ENCODE measurements at places on chromosomes 1 and 21.

- DNase-seq, result no peak
Measured at GRCh38 chr1:80624682-80625081, 1176.1 kb upstream of the ADGRL2 start.

DNA sequence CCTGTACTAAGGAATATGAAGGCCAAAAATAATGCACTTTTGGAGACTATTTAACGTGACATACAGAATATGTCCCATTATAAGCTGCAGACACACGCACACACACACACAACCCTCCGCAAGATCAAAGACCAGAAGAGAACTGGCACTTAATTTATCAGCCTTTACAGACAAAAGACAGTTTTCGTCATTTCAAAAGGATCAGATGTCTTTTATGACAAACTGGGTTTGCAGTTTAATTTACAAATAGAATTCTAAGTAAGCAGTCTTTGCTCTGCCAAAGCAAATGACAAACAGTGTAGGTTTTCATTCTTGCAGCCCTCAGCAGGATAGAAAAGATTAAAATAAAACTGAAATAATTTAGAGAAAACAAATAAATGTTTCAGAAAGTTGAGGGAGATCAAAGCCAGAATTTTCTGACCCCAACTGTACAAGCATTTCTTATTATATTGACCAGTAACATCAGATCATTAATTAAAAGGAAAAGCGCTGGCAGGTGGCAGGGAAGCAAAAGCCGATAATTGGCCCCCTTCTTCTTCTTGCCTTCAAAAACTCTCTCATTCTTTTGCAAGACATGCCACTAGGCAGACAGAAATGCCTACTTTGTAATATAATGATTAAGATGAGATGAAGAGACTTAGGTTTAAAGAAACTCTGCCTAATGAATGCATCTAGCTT lies 169.0 kb downstream of the DENND1B start:
- DNase-seq, result no peak

DNA sequence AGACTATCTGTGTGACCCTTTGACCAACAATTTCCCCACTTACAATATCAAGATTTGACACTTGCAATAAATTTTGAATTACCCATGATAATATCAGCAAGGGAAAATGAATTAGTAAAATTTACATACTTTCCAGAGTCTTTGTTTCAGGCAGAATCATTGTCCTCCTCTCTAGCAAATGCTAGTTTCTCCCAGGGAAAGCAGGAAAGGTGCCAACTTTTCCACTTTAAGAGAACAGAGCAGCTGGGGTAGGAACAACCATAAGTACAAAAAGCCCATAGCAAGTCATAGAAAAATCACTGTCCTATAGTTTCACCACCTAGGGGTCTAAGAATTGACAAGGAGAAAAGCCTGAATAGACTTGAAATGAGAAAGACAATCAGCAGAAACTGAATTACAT lies 67.1 kb upstream of the GUCA2B start:
- no peak for DNase-seq

GRCh38 chr21:29430576-29430975 lies 131.9 kb downstream of the BACH1 start:
- DNase-seq, result no peak

GRCh38 chr1:206666954-206667665 lies 17.6 kb upstream of the MAPKAPK2 start:
- DNase-seq, result no peak

DNA sequence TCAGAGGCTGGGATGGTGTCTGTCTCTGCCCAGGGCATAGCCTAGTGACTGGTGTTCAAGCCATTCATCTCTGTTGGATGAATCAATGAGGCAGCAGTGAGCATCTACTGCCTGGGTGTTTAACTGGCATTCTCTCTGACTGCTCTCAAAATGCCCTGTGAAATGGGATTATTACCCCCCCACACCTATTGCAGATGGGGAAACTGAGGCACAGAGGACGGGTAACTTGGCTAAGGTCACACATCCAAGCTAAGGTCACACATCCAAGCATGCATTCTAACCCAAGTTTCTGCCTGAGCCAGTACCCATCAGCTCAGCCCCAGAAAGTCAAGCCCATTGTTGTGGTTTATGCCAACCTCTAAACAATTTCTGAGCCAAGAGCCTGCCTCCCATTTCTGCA lies 5.0 kb downstream of the TTC39A start:
- no peak for DNase-seq

DNA sequence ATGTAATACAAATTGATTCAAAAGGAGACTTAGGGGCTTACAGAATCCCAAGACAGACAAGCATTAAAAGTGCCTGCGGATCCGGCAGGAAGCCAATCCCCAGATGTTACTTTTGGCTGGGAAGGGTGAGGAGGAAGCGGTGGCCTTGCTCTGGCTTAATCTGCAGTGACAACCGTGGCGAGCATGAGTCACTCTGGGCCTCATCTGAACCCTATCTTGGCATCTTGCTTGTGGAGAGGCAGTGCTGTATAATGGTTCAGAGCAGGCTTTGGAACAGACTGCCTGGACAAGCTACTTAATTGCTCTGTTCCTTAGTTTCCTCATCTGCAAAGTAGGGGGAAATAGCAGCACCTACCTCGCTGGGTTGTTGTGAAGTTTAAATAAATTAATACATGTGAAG lies 74.1 kb downstream of the XCL2 start:
- no peak for DNase-seq

DNA sequence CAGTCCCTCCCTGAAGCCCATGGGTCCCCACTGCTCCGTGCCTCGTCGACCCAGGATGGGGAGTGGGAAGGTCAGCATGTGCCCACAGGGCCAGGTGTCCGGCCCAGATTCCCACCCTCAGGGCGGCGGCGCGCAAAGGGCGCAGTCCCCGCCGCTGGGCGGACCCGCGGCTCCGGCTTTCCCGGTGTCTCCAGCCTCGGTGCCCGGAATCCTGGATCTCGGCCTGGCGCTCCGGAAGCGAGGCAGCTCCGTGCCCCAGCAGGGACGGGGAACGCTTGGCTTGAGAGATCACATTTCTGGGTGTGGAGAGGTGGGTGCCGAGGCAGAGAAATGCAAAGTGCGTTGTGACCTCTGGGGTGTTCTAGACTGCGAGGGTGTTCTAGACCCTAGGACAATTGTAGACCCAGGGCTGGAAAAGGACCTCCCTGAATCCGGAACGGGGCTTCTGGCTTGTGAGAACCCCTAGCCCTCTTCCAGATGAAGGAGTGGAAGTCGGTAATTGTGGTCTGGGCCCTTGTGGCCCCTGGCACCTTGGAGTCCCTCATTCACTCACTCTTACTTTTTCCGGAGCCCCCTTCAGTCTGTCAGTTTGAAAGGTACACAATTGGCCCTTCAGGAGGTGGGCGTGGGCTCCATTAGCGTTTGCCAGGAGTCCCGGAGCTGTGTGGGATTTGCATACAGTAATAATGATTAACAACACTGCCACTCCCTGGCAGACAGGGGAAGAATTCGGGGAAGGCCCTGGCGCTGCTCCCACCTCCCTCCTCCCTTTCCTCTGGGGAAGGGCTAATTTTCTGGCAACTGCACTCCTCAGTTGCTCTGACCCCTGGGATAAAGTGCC lies 1.6 kb upstream of the KCND3 start:
- no peak for DNase-seq

GRCh38 chr1:67688526-67689219 lies 3.7 kb downstream of the GADD45A start:
- DNase-seq, result no peak

GRCh38 chr1:76203127-76203526 lies 128.6 kb downstream of the ST6GALNAC3 start:
- DNase-seq, result no peak

DNA sequence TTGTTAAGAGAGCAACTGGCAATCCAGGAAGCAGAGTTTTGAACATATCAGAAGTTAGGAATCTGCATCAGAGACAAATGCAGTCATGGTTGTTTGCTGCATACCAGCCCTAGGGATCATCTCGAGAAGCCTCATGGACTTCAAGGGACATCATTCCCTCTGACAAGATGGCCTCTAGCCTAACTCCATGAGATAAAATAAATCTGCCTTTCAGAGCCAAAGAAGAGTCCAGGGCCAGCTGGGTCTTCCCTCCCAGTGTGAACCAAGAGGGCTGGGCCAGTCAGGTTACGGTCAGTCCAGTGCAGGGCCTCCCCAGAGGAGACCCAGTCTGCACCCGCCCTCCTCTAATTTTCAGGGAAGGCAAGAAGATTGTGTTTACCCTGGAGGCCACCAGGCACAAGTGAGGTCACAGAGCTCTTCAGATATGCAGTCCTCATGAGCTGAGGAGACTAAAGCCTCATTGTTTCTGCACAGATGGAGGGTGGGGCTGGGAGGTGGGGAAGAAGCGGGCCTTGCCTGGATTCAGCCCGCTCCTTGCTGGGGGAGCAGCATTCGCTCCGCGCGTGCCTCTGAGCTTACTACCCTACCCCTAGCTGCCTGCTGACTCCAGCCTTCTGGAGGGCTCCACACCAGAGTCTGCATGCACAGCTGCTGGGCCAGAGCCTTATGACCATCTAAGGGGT lies 52.8 kb downstream of the CAPN2 start:
- no peak for DNase-seq

GRCh38 chr1:173996995-173997394 lies 25.2 kb downstream of the RC3H1 start:
- no peak for DNase-seq

DNA sequence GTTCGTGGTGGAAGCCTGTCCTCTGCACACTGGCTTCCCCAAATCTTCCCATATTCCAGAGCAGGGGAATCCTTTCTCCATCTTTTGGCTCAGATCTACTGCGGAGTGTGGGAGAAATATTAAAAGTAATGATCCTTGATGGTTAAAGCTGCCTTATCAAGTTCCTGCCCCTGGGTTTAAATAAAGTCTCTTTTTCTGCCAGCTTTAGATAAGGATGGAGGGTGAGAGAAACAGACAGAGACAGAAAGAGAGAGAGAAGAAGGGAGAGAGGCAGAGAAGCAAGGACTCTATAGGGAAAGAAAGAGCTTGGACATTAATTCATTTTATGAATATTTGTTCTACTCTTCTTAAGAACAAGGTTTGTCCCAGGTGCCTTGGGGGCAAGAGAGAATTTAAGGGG lies 98.0 kb downstream of the KCNJ15 start:
- no peak for DNase-seq
